T-helper 9 cell (primary cell): ENCODE measurements at places on chromosomes 7 and 10.

DNA sequence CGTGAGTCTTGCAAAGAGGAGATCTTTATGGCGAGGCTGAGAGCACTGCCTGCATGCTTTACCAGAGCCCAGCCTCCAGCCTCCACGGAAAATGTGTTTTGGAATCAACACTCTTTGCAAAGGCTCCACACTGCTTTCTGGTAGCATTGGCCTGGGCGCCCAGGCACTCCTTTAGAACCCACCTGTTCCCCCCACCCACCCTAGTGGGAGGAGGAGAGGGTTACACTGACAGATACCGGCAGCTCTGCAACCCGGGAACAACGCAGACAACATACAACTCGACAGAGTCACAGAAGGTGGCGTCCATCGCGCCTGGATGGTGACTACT is 5.5 kb upstream of the MNX1 start:
- DNase-seq, result no peak

DNA sequence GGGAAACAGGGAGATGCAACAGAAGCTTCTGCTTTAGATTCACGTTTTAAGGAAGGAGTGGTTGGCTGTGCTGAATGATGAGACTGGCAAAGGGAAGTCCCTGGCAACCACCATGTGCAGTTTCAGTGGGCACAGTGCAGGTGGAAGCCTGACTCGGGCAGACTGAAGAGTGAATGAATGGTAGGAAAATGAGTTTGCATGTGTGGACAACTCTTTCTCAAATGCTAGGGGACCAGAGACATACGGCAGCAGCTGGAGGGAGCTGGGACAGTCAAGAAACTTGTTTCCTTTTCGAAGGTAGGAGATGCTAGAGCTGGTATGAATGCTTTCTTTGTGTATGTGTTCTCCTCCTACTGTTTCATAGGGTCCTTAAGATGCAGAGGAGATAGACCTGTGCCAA is 29.0 kb downstream of the PODXL start:
- no peak for DNase-seq

DNA sequence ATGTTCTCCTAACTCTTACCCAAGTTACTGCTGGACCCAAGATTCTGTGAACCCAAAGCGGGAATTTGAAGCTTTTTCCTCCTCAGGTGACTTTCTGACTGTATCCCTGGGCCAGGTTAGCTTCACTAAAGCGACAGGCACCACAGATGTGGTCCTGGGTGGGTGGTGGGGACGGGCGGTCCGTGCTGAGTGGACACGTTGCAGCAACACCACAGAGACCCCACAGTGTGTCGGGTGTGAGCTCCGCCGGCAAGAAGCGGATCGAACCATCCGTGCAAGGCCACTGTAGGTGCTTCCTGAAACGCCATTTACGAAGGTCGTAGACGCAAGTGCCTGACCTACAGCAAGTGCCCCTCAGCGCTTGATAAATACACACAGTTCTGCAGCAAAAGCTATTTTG is 325.9 kb downstream of the ADARB2 start:
- no peak for DNase-seq

- no peak for DNase-seq
Observed at GRCh38 chr10:110691139-110691538, 47.0 kb downstream of the RBM20 start.

GRCh38 chr10:101397140-101397539 is 43.2 kb downstream of the BTRC start:
- DNase-seq, result no peak

GRCh38 chr7:11727864-11728263 is 104.1 kb downstream of the THSD7A start:
- DNase-seq, result no peak

GRCh38 chr10:6327961-6328698 is 125.4 kb downstream of the PFKFB3 start:
- no peak for DNase-seq

- DNase-seq, result no peak
Observed at GRCh38 chr7:98369726-98370125, 31.2 kb downstream of the BAIAP2L1 start.

DNA sequence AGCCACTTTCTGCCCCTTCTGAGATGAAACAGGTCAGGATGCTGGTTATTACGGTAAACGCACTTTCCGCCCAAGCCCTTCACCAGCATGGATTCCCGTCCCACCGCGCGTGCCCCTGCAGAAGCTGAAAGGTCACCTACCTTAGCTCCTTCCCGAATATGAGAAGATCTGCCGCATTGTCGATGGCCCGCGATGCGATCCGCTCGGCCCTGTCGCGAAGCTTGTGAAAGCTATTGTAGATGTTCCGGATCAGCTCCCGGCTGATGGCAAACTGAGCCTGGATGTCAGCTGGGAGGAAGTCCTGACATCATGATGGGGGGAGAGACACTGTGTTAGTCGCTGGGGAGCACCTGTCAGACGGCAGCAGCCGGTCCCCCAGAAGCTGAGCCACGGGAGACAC is 22.1 kb downstream of the NUDT1 start:
- no peak for DNase-seq
